ENCODE measurements at places on chromosomes 13 and 19.
A peak's percentile ranks its signal among the peaks of the same experiment; 100 is the strongest.

DNA sequence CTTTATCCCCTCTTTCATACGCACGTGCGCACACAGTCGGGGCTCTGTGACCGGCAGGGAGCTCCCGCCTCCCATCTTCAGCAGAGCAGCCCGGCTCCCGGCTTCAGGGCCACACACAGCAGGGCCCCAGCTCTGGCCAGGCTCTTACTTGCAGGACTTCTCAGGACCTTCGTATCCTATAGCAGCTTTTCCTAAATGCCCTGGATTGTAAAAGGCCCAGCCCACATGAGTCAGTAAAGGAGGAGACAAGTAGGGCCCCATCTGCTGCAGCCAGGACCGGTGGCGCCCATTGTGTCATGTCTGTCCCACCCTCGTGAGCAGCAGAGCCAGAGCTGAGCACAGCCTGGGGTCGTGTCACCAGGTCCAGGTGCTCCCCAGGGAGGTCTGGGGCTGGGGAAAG, 107.6 kb upstream of the VSTM2B start:
- DNase-seq, result no peak

DNA sequence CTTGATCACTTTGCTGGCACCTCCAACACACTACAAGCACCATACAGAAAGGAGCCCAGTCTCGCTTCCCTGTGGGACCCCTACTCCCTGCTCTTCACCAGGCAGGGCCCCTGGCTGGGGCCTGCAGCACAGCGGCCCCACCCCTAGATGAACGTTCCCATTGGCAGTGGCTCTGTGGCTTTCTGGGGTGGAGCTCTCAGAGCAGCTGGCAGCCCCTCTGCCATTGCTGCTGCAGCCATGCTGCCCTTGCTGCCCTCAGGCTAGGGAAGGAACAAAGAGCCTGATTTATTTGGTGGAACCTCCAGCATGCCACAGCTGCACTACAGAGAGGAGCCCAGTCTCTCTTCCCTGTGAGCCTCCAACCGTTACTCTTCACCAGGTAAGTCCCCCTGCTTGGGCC, 5.8 kb downstream of the SIGLEC6 start:
- no peak for DNase-seq

DNA sequence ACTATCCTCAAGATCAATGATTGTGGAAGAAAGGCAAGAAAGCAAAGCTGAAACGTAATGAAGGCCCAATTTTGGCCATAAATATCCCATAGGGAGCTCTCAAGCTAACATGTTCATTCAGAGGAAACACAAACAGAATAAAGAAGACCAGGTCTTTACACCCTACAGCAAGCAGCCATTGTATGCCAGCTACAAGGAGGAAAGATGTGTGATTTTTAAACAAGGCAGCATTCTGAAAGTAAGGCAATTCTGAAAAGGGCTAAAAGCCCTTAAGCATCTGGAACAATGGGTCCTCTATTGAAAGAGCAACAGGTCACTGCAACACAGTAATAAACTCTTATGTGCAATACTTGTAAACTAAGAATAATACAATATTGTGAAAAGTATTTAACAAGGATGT, 1002.4 kb downstream of the SLITRK1 start:
- DNase-seq, result no peak

DNA sequence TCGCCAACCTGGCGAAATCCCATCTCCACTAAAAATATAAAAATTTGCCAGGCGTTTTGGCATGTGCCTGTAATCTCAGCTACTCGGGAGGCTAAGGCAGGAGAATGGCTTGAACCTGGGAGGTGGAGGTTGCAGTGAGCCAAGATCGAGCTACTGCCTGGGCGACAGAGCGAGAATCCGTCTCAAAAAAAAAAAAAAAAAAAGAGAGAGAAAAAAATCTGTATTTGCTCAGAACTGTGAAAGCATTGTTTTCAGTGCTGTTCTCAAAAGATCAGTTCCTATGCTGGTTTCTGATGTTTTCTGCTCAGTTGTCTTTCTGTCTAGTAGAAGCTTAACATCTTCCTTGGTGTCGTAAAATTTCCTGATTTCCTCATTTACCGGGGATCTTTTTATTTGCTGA, 2.5 kb downstream of the SF3A2 start:
- no peak for DNase-seq

DNA sequence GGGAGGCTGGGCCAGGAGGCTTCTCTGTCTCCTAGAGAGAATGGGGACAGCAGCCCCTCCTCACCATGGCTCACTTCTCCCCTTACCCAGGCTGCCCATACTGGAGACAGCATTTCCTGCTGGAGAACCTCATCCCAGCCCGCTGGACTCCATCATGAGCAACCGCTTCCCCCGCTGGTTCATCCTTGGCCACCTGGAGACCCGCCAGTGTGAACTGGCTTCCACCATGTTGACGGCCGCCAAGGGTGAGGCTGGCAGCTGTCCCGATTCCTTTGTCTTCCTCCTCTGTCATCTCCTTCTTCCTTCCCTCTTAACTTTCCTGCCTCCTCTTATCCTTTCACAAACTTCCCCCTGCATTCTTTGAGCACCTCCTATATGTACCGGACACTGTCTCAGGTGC, 28.0 kb downstream of the ZSWIM4 start:
- no peak for DNase-seq

GRCh38 chr13:20475927-20476691, 49.5 kb downstream of the CRYL1 start:
- no peak for DNase-seq

DNA sequence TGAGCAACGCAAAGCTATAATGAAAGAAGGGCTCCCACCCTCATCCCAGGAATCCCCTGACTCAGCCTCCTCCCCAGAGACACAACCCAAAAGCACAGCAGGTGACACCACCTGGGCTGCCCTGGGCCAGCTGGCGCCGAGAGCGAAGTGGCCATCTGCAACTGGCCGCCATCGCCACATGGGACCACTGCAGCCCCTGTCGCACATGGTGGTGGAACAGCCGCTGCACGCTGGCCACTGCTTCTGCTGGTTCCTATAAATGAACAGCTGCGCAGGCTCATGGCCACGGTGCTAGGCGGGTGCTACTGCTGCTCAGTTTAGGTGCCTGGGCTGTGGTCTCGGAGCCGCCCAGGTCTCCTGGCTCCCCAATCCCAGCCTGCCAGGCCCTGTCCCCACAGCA, 11.6 kb upstream of the ISYNA1 start:
- no peak for DNase-seq

DNA sequence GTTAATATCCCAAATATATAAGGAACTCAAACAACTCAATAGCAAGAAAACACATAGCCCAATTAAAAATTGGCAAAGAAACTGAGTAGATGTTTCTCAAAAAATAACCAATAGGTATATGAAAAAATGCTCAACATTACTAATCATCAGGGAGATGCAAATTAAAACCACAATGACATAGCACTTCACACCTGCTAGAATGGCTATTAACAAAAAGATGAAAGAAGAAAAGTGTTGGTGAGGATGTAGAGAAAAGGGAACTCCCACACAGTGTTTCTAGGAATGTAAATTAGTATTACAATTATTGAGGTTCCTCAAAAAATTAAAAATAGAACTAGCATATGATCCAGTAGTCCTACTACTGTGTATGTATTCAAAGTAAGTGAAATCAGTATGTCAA, 1212.8 kb downstream of the DIAPH3 start:
- no peak for DNase-seq

- DNase-seq, result no peak
Measured at GRCh38 chr13:19862481-19863313, 752 bp downstream of the ZMYM5 start.

GRCh38 chr13:106685143-106685542, 117.2 kb upstream of the ARGLU1 start:
- DNase-seq, result no peak

DNA sequence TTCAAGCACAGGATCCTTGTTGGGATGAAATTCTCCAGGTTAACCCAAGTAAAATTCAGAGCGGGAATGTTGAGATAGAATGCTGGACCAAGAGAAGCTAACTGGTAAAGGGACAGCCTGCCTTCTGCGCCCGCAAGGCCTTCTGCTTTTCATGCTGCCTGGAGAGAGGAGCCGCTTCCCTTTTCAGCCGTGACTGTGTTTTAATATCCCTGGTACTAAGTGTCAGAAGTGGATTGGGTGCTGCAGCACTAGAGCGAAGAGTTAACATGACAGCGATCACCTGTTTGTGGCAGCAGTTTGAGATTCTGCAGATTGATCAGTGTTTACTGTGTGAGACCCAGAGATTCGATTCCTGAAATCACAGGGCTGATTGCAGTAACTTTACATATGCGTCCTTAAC, 197.4 kb upstream of the ZNF536 start:
- DNase-seq, result no peak

DNA sequence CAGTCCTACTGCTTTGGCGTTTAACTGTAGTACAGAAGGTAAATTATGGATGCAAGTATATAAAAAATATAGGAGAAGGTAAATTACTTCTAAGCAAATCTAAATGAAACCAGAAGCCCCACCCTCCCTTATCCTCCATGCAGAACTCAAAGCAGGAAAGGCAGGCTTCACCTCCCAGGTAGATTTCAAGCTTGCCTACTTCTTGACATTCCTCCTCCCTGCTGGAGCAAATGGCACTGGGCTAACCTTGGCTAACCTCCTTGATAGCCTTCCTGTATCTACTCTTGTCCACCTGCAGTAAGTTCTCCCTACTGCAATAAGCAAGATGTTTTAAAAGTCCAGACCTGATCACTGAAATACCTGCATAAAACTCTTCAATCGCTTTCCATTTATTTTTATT, 396.0 kb downstream of the IRS2 start:
- no peak for DNase-seq

DNA sequence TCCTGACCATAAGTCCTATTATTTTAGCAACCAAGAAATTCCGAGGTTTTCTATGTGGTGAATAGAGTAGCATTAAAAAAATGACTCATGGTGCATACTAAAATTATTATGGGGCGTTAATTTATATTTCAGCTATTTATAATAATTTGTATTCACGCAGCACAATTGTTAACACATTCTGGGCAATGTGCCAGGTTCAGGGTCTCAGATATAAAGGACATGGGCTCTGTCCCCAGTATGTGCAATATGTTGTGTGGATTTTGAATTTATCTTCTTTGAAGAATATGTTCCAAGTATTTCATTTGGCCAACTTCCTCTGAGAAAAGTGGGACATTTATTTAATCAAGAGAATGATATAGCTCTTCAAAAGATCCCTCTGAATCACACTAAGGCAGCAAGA, 1434.7 kb upstream of the PRR20A start:
- DNase-seq, result no peak

GRCh38 chr19:29410601-29411000, 115.2 kb upstream of the VSTM2B start:
- no peak for DNase-seq

DNA sequence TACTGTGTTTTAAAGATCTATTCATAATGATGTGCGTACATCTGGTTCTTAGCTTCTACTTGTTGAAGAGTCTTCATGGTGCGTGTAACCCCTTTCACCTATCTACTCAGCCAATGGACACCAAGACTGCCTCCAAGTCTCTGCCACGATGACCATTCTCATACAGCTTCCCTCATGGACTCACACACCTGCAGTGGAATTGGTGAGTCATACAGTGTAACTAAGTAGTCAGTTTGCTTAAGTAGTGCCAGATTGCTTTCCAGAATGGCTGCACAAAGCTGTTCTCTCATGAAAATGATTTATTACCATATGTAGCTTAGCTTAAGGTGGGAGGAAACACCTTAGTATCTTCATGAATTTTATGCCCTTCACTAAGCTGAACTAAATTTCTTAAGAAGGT, 112.3 kb downstream of the AKAP11 start:
- DNase-seq, result no peak

GRCh38 chr19:18131841-18132596, 20.9 kb upstream of the PIK3R2 start:
- DNase-seq, result no peak

- no peak for DNase-seq
Measured at GRCh38 chr13:51564252-51564651, 20.0 kb upstream of the WDFY2 start.

DNA sequence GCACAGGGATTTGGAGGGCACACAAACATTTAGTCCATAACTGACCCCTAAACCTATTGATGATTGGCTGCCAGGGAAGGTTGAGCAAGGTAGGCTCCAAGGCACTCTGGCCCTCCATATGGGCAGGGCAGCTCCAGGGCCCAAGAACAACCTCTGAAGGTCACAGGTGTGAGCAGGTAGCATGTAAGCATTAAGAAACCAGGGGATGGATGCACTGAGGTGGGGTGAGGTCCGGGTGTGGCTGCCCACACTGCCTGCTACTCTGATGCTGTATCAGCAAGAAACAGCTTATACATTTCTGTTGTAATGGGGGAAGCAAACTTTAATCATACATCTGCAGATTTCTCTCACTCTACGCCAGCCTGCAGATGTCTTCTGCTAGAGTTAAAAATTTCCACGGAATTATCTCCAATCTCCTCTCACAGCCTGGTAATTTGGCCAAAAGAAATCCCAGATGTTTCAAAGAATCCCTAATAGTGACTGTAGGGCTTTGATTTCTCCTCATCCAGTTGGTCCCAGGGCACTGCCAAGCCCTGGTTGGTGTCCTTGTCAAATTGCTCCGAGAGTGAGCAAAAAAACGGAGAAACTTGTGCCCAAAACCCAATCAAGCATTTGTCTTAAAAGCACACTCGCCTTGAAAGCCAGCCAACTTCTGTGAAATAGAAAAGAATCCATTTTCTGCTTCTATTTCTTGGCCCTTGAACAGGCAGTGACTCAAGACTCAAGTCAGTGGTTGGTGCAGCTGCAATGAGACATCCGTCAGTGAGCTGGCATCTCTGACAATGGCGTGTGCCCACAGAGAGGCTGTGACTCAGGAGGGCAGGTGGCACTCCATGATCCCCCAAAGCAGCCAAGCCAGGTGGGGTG, 72.5 kb upstream of the MRI1 start:
- peak; percentile 4 for DNase-seq

- no peak for DNase-seq
Measured at GRCh38 chr19:55383279-55384130, 587 bp downstream of the TMEM238 start.

DNA sequence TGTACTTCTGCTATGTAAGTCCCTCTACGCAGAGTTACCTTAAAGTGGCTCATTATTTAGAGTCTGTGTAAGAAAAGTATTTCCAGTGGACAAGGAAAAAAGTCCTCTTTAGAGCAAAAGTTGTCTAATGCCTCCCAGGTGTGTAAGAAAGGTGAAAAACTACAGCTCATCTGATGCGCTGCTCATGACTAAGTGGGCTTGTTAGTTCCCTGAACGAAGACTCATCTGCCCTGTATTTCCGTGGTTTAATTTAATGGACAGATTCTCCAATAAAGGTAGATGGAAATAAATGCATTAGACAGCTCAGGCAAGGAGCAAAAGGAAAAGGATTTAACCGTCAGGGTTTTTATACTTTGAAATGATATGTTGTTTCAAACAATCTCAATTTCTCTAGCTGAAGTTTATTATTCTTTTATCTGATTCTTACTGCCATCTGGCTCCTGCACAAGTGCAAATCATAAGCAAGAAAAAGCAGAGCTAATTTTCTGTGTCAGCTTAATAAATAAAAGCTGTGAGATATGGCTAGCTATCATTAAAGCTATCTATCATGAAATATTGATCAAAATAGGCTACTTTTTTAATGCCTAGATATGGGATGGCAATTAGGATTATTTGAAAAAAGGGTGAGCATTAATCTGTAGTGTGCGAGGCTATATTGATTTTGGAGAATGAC, 73.7 kb upstream of the PCDH9 start:
- no peak for DNase-seq

- no peak for DNase-seq
Measured at GRCh38 chr19:34666200-34666957, 10.6 kb downstream of the SCGB2B2 start.
